HAP-1 (cell line): ENCODE measurements at places on chromosomes 5 and 9.

GRCh38 chr5:113147101-113147508 lies 170.5 kb downstream of the DCP2 start:
- no peak for DNase-seq

DNA sequence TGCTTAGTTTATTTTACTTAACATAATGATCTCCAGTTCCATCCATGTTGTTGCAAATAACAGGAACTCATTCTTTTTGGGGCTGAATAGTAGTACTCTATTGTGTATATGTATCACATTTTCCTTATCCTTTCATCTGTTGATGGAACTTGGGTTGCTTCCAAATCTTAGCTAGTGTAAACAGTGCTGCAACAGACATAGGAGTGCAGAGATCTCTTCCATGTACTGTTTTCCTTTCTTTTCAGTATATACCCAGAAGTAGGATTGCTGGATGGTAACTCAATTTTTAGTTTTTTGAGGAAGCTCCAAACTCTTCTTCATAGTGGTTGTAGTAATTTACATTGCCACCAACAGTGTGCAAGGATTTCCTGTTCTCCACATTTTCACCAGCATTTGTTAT lies 138.8 kb upstream of the POC5 start:
- no peak for DNase-seq

GRCh38 chr5:160398806-160399205 lies 1.0 kb downstream of the FAM200C start:
- peak; percentile 45 for DNase-seq

DNA sequence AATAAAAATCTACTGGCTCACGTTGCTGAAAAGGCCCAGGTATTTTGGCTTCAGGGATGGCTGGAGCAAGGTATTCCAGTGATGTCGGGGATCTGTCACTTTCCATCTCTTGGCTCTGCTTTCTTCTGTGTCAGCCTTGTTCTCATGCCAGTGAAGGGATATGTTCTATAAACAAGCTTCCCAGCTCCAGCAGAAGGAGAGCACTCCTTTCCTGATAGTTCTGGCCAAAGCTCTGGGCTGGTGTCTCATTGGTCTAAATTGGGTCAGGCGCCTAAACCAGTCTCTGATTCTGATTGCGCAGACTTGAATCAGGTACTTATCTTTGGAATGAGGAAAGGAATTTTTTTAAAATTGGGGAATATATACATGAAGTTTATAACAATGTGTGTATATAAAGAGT lies 5.1 kb downstream of the SNX30 start:
- DNase-seq: no peak

- DNase-seq: no peak
Measured at GRCh38 chr5:128777052-128777451, 188.2 kb upstream of the SLC27A6 start.

DNA sequence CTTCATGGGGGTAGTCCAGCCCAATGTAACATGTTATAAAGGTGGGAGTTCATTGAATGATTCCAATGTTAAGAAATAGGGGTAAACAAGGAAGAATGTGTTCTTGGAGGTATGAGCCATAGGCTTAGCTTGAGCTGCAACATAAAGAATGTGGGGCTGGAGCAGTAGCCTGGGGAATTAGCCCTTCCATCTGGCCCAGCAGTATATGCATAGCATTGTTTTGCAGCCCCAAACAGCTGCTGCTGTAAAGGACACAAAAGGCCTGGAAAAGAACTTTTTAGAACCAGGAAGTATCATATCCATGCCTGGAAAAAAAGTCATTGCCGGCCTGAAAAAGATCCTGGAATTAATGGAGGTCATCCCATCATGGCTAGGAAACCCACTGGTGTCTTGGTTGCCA lies 55.8 kb upstream of the SMARCA2 start:
- DNase-seq: no peak

- no peak for DNase-seq
Measured at GRCh38 chr9:11149065-11149464, 536.3 kb upstream of the PTPRD start.

DNA sequence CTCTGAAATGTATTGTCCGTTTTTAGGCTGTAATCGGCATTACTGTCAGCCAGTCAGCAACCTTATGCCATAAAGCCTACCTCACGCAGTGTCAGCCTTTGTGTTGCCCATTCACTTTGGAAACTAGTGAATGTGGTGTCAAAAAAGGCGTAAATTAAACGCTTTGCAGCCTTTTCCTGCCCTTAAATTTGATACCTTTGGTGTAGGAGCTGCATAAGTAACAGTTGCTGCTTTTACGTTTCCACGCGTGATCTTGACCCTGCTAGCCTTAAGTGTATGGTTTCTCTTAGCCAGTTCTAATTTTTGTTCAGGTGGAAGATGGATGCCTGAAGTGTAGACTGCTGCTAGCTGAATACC lies 257.7 kb downstream of the EPB41L4A start:
- no peak for DNase-seq

DNA sequence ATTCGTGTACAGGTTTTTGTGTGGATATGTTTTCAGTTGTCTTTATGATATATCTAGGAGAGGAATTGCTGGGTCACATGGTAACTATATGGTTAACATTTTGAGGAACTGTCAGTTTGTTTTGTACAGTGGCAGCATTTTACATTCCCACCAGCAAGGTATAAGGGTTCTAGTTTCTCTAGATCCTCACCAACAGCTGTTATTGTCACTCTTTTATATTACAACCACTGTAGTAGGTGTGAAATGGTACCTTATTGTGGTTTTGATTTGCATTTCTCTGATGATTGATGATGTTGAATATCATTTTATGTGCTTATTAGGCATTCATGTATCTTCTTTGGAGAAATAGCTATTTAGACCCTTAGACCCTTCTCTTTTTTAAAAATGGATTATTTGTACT lies 82.9 kb downstream of the CCDC171 start:
- DNase-seq: no peak

DNA sequence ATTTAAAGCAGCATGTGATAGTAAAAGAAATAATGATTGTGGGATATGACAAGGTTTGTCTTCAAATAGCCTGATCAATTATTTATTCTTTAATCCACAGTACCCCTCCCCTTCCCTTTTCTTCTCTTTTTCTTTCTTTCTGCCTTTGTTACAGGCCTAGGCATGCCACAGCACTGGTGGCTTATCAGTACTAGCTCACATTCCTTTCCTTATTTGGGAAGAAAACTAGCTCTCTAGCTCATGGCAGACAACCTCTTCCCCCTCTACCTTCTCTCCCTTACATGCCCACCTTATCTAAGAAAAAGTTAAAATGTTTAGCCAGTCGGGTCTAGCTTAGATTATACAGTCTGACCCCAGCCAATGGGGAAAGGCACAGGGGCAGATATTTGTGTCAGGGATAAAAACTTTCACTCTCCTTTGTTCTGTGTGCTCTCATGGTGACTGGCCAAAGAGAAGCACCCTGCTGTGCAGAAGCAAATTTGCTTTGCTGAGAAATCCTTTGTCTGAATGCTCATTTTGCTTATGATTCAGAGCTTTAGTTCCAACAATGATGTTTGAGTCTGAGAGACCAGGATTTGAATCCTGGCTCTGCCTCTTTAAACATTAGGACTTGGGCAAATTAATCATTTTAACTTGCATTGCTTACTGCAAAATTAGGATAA lies 75.8 kb upstream of the CDH12 start:
- no peak for DNase-seq

DNA sequence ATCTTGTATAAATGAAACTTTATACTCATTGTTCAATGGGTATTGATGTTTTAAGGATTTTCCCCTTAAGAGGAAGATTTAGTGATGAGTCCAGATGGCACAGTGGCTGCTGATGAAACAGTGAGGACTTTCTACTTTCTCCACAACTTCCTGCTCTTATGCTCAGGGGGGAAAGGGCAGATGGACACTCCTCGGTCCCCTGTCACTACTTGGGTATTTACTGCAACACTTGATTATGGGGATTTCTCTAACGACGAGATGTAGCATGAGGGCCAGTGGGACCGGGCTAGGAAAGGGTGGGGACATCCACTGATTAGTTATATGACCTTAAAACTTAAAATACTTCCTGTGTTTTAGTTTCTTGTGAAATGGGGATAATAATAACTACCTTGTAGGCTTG lies 146.1 kb upstream of the HMHB1 start:
- DNase-seq: no peak

GRCh38 chr9:123174887-123175518 lies 93.4 kb downstream of the STRBP start:
- no peak for DNase-seq

- DNase-seq: no peak
Measured at GRCh38 chr9:137222190-137223077, at the start of gene RNF208. Gene RNF208, minus strand, starts transcription at chr9:137222240. Its CDS starts 1,028 bp downstream, at chr9:137221212.

DNA sequence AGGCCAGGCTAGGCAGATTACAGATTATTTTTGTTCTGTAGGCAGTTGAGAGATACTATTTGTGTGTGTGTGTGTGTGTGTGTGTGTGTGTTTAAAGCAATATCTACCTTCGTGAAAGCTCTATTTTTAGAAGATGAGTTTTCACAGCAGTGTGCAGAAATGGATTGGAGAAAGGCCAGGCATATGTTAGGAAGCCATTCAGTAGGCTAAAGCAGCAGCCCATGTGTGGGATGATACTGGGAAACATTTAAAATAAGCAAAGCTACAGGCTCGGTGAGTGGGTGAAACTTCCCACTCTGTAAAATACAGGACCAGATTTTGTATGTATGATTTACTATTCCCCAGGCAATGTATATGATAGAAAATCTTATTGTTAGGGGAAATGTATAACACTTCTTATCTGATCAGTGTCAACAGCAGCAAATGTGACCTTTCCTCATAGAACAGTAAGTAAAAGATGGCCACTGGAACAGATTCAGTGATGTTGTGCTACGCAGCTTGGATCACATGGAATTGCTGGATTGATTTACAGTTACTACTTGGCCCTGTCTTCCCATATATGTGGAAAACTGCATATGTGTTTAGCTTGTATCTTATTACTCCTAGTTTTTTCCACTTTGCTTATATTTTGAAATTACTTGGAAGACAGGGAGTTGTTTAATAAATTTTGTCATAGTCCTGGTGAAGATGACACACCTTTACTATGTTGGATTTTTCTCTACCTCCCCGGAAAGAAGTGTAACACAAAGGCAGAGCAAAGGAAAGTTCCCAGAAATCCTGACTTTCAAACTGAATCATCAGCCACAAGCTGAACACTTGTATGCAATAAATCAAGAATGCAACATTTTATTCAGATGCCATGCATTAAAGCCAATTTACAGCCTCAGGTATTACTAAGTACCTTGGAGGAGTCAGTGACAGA lies 1077.7 kb upstream of the SEMA6A start:
- DNase-seq: no peak

DNA sequence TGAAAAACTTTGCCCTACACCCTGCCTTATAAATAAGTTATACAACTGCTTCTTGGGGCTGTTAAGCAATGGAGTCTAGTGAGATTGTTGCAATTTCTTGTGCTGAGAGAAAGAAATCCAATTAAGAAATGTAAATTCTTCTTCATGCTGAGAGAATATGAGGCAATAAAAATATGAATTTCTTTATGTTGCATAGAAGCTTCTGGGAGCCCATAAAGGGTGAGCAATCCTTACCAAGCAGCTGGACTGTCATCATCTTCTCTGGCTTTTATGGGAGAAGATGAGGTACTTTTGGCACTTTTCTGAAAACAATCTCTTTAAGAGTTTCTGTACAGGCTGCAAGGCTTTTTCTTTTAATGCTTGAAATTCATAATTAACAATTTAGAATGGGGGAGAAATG lies 204.3 kb downstream of the DMRTA1 start:
- no peak for DNase-seq

DNA sequence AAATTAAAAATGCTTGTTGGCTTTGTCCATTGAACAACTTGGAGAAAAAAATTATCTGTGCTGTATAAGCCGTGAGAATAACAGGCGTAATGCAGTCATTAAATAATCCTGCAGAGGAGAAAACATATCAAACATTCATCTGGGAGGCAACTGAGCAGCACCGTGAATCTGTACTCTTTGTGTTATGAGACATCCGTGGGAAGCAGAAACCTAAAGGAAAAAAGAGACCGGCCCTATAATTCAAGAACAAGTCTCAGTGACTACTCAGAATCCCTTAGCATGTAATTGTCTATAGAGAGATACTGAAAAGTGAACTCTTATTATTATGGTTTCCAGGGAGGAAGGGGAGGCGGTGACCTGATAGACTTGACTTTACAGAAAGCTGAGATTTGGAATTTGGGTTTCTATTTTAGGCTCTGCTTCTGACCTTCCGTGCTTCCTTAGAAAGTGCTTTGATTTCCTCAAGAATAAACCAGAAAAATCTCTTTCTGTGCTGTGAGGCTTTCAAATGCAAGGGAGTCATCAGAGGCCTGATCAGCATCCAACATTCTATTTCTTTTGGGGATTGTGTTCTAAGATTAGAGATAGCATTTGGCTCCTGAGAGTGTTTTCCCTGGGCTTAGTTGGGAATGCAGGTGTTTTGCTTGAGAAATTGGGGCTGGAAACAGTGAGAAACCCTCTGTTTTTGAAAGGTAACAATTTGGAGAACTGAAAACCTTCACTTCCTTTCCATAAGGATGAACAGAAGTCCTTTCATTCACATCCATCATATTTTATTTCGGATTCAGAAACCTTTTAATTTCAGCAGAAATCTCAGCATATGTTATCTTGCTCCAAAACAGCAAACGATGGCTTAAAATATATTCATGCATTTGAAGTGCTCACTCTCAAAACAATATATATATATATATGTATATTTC lies 296.7 kb downstream of the CSNK1G3 start:
- DNase-seq: no peak

GRCh38 chr9:89458768-89459496 lies 39.0 kb downstream of the SEMA4D start:
- no peak for DNase-seq

GRCh38 chr9:121887553-121888437 lies 205.3 kb downstream of the TTLL11 start:
- no peak for DNase-seq

DNA sequence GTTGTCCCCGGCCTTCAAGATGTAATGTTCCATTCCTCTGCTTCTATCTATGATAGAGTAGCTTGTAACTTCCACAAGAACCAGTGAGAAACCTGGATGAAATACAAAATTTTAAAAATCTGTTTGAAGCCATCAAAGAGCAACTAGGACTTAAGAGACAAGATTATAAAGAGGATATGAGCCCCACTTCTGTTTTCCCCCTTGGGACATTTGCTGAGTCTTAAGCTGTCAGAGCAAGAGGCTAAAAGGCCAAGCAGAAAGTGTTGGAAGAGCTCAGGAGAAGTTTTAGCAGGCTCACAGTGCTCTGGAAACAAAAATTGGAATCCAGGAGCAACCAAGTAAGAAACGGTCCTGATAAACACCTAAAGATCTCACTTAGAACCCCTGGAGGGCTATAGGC lies 76.1 kb downstream of the ADRB2 start:
- DNase-seq: no peak

DNA sequence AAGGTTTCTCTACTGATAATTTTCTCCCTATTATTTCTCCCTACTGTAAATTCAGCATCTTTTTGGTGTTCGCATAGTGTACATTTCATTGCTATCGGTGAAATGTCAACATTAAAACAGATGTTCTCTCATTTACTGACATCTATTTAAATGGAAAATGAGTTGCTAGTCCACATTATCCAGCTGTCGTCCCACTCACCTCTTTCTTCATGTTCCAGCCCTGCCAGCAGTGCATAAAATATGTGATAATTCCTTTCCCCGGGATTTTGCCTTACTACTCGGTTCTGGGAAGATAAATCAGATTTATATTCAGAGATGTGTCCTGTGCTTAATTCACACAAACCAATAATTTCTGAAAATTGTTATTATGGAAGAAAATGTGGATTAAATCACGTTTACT lies 155.8 kb downstream of the MYO10 start:
- no peak for DNase-seq
